ENCODE measurements at places on chromosomes 7 and 10.

DNA sequence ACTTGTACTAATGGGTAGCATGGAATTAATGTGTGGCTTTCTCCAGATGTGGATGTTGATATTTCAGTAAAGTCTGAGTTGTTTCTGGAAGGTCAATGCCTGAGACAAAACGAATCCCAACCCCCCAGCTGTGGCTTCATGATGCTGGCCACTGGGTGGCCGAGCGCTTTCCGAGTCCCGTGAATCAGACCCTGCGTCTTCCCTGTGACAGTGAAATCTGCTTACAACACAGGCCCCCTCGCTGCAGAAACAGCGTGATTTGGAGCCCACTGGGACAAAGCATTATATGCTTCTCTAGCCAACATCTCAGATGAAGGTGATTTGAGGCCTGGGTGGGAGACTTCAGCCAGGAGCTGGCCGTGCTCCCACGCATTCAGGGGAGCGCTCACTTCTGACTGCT, 124.7 kb downstream of the WDR37 start:
- no peak for DNase-seq

DNA sequence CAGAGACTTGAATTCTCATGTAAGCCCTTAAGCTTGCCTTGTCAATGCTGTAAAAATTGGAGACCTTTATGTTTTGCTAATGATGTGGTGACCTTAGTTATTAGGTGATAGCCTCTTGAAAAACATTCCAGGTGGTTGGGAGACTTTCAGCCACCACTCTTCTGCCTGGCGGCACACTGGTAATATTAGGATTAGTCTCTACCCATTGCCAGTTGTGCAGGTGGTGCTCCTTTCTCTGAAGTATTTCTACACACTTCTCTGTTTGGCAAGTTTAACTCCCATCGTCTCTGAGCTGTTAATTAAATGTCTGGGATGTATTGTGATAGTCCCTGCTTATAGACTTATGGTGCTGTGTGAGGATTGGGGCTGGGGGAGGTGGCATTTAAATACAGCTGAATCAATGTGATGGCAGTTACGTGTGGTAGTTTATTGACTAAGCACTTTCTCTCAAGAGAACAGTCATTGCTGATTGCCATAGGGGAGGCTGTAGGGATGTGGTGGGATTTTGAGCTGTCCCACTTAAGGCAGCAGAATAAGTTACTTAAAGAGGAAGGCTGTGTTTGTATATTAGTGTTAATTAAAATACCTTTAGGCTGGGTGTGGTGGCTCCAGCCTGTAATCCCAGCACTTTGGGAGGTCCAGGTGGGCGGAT, 61.7 kb downstream of the DAGLB start:
- no peak for DNase-seq

DNA sequence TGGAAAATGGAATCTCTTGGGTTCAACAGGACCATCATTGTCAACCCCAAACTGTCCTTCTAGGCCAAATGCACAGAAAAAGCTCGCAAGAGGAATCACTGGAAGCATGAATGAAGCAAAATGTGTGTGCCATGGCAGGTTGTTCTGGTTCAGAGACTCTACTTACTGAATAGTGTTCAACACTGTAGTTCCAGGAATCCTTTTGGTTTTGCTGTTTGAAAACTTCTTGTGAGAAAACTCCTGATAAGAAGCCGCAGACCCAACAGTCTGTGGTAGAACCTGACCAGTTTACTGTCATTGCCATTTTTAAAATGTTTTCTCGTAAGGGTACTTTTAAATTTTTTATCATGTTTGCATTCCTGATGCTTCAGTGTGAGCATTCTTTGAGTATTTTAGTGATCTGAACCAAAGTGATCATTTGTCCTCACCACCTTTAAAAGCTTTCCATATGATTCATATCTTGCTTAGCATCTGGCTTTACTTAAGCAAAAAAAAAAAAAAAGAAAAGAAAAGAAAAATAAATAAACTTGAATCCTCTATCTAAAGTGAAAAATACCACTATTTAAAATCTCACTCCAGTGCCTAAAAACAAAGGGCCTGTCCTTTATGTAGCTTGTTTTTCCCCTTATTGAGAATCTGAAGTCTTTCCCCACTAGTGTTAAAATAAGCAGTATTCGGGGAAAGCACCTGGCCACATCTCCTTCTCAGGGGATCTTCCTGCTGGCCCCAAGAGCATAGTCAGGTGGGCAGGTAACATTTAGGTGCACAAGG, 92.4 kb downstream of the WNT2 start:
- DNase-seq: no peak

DNA sequence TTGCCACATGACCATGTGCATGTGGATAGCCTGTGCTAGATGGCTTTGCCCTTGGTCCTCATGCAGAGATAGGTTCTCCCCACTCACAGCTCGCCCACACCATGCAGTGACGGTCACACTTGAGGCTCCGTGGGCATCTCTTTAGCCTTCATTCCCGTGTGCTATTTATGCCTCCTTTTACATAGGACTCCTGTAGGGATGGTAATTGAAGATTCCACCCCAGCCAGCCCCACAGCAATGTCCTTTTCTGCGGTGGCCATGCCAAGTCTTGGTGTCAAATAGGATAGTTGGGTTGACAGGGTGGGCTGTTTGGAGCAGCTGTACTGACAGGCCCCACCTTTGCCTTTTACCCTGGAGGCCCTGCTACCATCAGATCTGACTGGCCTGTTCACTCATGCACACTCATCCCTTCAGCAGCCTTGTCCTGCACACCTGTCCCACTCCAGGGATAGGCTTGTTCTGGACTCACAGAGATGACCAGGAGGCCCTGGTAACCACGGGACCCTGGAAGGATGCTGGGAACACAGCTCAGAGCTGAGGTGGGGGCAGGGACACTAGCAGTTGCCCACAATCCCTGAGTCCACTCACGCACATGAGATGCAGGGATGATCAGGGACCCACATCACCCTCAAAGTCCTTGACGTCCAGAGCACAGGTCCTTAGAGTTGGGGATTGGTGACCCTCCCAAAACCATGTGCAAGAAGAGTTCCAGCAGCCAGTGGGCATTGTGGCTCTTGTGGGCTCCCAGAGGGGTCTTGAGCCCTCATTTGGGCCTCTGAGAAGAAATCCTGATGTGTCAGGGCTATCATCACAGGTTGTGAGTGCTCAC, 71.2 kb downstream of the ADCY1 start:
- DNase-seq: no peak

DNA sequence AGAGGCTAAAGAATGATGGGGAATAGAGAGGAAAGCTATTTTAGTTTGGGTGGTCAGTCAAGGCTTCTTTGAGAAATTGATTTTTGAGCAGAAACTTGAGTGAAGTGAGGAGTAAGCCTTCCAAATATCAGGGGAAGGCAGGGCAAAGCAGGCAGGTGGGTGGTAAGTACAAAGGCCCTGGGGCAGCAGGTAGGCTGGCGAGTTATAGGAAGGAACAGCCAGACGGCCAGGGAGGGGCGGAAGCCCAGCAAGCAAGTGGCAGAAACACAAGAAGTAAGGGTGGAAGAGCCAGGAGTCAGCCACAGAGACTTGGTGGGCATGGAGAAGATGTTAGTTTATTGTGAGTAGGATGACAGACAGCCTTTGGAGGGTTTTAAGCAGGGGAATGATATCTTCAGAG, 34.9 kb downstream of the VWA2 start:
- no peak for DNase-seq

- DNase-seq: no peak
Measured at GRCh38 chr7:130896898-130897514, 163.0 kb upstream of the KLF14 start.

GRCh38 chr7:150317748-150318444, 5.3 kb upstream of the LRRC61 start:
- DNase-seq: peak; percentile 42

DNA sequence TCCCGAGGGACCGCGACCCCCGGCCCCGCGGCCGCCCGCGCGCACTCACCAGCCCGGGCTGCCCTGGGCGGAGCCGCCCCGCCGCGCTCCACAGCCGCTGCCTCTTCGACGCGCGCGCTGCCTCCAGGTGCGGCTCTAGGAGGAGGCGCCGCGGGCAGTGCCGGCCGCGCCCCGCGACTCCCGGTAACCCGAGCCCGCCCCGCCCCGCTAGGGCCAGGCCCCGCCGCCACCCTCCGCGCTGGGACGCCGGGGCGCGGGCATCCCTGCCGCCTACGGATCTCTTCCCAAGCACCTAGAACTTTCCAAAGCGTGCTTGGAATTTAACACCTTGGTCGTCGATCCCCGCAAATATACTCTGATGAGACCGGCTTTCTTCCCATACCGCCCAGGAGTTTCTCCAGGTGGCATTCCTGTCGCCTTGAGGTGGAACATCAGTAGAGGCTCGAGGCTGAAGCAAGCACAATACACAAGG, at the start of gene SLC26A5:
Gene SLC26A5 (minus strand): TSS at position 159 of the 472 bp plus-strand sequence. CDS start 24,693 bp downstream, outside the sequence.
- DNase-seq: no peak
